Stimulated activated CD4-positive, alpha-beta T cell treated with anti-CD3 and anti-CD28 coated beads, Interleukin-15, amount 100 ng/mL, for 1 hour (primary cell): ENCODE measurements at places on chromosomes 2 and 18.
A peak's percentile ranks its signal among the peaks of the same experiment; 100 is the strongest.

DNA sequence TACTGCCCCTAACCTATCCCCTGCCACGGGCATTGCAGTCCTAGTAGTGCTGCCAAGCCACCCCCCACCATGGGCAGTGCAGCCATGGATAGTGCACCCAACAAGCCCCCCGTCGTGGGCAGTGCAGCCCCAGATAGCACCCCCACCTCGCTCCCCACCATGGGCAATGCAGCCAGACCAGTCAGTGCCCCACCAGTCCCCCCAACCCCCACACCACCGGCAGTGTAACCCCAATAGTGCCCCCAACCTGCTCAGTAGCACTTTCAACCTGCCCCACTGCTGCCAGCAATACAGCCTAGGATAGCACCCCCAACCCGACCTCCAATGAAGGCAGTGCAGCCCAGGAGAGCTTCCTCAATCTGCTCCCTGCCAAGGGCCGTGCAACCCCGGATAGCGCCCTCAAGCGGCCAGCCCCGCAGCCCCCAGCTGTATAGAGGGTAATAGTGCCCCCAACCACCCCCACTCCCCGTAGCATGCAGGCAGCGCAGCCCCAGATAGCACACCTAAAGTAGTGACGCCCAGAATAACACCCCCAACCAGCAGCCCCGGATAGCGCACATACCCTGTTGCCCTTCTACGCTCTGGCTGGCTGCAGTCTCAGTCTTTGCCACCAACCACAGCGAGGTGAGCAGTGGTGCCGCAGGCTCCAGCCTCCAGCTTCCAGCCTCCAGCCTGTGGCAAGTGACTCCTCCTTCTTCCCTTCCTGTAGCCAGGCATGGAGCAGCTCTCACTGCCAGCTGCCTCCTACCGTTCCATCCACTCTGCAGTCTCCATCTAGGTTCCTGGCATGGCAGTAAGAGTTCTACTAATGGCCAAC lies 45.4 kb upstream of the ANKRD62 start:
- DNase-seq, result no peak

- DNase-seq, result no peak
Observed at GRCh38 chr2:119794237-119794636, 34.5 kb downstream of the PTPN4 start.

DNA sequence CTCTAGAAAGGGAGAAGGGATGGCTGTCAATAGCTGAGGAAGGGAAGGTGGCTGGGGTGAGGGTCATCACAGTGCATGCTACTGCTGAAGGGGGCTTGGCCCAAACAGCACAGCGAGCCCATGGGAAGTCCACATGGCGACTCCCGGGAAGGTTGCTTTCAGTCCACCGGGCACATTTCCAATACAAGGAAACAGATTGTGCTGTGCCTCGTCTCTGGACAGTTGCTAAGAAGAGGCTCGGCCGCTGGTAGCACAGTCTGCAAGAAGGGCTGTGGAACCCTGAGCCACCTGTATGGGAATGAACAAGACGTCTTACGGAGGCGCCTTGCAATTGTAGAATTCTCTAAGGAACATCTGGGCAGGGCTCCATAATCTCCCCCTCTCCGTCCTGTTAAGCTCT lies 123.1 kb downstream of the CELF4 start:
- DNase-seq, result no peak

GRCh38 chr2:183284606-183285005 lies 160.4 kb downstream of the NUP35 start:
- no peak for DNase-seq

DNA sequence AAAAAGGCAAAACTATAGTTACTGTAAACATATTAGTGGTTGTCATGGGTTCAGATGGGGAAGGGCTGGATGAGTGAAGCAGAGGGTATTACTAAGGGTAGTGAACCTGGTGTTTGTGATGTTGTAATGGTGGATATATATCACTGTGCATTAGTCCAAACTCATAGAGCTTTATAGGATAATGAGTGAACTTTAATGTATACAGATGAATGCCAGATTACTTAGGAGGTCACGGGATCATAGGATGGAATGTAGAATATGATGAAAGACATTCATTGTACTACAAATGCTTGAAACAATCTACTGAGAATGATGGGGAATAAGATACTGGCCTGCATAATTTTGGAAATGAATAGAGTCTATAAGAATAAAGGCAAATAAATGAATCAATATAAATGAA lies 226.7 kb upstream of the ZNF804A start:
- no peak for DNase-seq

- no peak for DNase-seq
Observed at GRCh38 chr2:106099691-106100090, 94.4 kb downstream of the UXS1 start.

GRCh38 chr18:73768043-73768442 lies 379.6 kb downstream of the FBXO15 start:
- DNase-seq, result no peak

DNA sequence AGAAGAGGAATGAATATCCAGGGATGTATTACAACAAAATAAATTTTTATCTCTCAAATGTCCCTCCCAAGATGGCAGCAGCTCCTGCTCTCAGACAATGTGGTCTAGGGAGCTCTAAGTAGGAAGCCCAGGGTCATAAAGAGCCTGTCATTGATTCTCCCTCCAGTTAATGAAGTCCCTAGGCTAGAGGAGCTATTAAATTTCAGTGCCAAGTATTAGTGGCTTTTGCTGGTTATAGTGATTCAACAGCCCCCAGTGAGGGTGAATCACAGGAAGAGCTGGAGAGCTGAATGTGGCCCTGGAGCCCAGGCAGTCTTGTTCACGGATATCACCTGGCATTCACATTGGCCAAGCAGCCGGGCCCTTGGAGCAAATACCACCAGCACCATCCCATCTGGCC lies 109.8 kb upstream of the YPEL5 start:
- no peak for DNase-seq

DNA sequence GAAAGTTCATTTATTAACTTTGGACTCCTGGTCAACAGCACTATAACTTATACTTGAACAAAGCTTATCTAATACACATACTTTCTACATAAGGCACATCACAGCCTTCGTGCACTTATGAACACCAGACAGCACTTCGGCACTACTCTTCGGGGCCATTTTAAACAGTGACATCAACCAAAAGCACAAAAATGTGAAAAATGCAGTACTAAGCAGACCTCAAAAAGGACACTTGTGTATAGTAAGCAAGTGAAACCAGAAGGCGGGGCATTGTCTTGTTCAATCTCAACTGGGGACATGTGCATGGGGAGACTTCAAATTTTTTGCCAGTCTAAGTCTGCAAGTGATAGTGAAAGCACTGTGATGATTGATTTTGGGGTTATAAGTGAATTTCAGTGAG lies 163.0 kb downstream of the NCKAP5 start:
- DNase-seq, result no peak

GRCh38 chr18:78793313-78794070 lies 186.1 kb upstream of the SALL3 start:
- DNase-seq, result no peak

GRCh38 chr18:8001711-8002301 lies 434.7 kb downstream of the PTPRM start:
- no peak for DNase-seq

GRCh38 chr2:239774933-239775622 lies 250.1 kb downstream of the NDUFA10 start:
- DNase-seq, result no peak

DNA sequence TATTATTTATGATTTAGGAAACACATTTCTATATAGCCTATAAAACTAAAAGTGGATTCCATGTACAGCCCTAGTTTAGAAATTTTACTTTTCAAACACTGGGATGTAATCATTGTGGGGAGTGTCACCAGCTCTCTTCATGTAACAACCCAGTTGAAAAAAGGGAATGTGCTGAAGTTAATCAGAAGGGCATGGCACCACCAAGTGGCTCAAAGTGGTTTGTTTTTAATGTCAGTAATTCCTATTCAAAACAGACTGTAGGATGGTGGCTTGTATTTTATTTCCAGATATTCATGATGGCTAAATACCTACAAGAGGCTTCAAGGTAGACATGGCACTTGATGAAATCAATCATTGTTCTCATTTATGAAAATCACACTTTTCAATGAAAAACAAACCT lies 58.1 kb upstream of the TMEM182 start:
- no peak for DNase-seq

DNA sequence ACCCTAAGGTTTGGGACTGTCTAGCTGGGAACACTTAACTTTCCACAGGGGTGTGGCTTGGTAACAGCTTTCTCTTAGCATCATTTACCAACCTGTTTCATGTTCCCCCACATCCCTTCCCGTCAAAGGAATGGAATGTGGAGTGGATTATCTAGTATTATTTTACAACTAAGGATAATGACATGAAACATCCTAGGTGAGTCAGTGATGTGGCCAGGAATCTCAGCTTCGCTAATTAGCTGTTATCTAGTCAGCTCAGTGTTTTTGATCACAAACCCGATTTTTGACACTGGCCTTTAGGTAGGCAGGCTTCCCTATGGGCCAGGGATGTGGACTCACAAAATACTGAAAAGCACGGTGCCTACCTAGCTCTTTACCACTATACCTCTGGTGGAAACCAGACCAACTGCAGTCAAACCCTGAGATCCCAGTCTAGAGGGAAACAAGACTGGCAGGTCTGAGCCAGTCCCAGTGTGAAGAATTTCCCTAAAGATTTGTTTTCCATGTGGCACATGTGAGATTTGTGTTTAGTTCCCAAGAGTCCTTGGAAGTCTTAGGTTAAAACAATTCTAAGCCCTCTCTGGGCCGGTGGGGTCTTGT lies 2.8 kb upstream of the NRP2 start:
- DNase-seq, result no peak

- DNase-seq, result no peak
Observed at GRCh38 chr2:54259413-54260240, 3.6 kb upstream of the TSPYL6 start.

DNA sequence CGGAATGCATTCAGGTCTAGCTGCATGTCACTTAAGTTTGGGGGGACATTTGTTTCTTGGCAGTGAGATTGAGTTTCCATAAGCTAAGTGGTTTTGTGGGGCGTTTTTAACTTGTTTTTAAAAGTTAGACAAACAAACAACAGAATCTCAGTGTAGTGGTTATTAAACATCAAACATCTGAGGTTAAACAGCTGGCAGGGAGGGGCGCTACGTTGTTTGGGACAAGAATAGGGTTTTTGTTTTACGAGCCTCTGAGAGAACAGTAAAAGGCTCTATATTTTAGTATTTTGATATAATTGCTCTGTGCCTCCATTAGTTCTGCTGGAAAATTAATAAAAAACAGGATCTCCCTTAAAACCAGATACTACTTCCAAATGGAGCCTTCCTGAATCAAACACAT lies 41.6 kb upstream of the TMEM177 start:
- no peak for DNase-seq

GRCh38 chr2:27264753-27265535 lies 2.1 kb upstream of the SLC30A3 start:
- DNase-seq, result peak; percentile 37

- peak; percentile 35 for DNase-seq
Observed at GRCh38 chr18:50967714-50968661, at the start of gene ELAC1. Gene ELAC1, plus strand, starts transcription at chr18:50968040. Its CDS starts 6,365 bp downstream, at chr18:50974405.

DNA sequence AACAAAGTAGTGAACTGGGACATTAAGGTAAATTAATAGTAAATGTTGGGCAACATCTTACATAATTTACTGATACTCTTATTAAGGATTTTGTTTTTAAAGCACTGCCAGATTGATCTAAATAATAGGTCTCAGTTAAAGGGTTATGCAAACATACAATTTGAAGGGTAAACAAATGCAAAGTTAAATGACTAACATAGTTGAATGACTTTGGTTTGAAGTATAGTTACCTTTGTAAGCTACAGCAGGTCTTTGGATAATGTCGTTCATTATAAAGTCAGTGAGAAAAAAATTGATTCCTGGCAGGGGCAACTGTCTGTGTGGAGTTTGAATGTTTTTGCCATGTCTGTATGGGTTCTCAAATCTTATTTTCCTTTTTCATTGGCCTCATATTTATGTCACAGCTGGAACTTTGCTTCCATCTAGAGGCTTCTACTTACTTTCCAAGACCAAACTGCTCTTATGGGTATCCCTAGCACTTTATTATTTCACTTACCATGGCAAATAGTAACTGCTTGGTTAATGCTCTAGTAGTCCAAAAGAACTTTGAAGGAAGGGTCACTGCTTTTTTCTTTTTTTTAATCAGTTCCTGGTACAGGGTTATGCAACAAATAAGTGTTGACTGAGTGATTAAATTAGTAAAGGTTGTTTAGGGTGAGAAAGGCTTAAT lies 107.8 kb downstream of the NBEAL1 start:
- no peak for DNase-seq

- DNase-seq, result no peak
Observed at GRCh38 chr2:83633423-83633822, 825.7 kb downstream of the SUCLG1 start.

GRCh38 chr2:35082072-35082471 lies 1273.5 kb upstream of the CRIM1 start:
- DNase-seq, result no peak

DNA sequence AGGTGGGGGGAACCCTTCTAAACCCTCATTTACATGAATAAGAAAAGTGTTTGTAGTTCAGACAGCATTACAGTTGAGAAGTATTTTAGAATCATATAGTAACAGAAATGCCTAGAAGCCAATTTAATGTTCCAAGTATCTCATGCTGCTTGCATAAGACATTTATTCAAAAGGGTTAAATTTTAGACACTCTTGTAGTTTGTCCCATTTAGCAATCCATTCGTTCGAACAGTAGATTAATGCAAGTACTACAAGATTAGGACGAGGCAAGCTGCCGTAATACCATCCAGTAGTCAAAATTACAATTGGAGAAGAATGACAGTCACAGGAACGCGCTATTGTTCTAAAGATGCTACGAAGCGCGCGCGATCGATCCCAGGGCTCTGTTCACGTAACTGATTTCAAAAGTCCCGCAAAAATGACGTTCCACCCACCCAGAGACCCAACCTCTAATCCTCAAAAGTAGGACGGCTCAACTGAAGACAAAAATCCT lies 1.2 kb downstream of the TMEM237 start:
- DNase-seq, result no peak

DNA sequence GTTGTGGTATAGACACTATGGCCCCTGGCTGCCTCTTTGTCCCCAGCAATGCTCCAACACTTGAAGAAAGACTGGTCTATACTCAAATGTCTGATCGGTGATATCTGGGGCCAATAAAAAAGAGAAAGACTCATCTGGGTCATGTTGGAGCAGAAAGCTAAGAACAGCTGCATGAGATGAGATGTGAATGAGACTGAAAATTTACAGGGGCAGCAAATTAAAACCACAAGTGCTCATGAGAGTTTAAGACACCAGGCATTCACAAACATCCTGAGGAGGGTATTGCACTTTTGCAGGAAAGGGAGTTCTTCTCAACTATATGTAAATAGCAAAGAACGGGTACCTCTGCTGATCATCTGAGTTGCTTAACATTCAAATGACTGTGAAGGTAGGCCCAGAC lies 36.3 kb downstream of the MAIP1 start:
- no peak for DNase-seq

GRCh38 chr2:209592106-209592505 lies 168.3 kb downstream of the MAP2 start:
- no peak for DNase-seq

- no peak for DNase-seq
Observed at GRCh38 chr2:45743531-45744396, 92.3 kb downstream of the PRKCE start.
